ENCODE measurements at places on chromosomes 1 and 21.

GRCh38 chr1:92843046-92843423 lies 11.2 kb downstream of the RPL5 start:
- no peak for DNase-seq

- no peak for DNase-seq
Measured at GRCh38 chr1:112502826-112503225, 5.9 kb upstream of the WNT2B start.

GRCh38 chr1:79079770-79080169 lies 73.2 kb upstream of the ADGRL4 start:
- no peak for DNase-seq

DNA sequence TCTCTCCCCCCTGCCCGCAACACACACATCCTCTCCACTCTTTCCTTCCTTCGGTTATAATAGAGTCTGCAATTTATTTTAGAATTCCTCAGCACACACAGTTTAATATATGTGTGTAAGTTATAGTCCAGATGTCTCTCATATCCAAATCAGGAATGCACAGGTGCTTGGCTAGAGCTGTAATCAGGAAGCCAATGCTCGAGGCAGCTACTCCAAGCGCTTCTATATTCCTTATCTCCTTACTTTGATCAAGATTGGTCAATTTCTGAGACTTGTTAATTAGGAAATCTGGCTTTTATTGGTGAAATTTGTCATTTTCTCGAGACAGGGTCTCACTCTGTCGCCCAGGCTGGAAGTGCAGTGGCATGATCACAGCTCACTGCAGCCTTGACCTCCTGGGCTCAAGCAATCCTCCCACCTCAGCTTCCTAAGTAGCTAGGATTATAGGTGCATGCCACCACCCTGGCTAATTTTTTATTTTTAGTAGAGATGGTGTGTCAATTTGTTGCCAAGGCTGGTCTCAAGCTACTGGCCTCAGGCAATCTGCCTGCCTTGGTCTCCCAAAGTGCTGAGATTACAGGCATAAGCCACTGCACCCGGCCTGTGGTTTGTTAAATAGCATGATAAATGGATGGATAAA lies 27.7 kb downstream of the RPL5 start:
- DNase-seq, result no peak

DNA sequence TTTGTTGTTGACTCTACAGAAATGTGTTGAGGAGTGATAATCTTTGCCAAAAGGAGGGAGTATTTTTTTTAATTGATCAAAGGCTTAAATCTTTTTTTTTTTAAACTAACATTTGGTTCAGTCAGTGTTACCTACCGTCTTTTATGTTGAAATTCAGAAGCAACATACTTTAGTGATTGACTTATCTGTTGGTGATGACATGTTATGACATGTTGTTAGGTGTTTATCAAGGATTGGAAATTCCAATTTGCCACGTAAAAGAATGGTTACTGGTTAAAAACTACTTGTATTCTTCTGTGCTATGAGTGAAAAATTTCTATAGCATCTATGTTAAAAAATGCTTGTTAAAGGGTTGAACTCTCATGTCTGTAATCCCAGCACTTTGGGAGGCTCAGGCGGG lies 61.2 kb downstream of the DNM3 start:
- no peak for DNase-seq

DNA sequence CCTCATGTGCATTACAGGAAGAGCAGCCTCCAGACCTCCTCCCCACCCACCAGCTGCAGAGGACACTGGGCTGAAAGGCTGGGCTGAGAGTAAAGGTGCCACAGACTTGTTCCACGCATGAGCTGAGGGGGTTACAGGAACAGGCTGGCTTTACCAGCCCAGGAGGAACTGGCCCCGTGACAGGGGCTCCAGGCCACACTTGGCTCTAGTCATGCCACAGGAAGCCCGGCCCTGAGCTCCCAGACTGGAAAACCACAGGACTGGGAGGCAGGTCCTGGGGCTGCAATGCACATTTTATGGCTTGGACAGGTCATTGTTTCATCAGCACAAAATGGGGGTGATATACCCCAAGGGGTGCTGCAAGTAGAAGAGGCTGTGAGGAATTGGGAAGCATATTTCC lies 35.6 kb downstream of the GPA33 start:
- DNase-seq, result no peak

GRCh38 chr1:42177541-42177981 lies 13.0 kb upstream of the GUCA2A start:
- DNase-seq, result no peak

DNA sequence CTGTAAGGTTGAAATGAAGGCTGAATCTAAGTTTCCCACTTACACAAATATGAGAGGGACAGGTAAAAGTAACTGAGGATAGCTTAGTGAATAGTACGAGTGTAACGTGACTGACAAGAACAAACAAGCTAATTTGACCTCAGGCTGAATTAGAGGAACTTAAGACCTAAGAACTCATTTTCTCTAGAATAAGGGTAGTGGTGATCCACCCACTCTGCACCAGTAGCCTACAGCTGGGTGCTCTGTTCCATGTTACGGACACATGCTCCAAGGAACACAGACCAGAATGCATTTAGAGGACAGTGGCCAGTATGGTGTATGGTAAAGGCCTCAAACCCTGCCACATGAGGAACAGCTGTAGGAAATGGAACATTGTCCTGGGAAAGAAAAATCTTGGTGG lies 14.9 kb upstream of the TMEM9 start:
- no peak for DNase-seq

GRCh38 chr1:65084066-65084465 lies 63.9 kb upstream of the AK4 start:
- DNase-seq, result no peak

DNA sequence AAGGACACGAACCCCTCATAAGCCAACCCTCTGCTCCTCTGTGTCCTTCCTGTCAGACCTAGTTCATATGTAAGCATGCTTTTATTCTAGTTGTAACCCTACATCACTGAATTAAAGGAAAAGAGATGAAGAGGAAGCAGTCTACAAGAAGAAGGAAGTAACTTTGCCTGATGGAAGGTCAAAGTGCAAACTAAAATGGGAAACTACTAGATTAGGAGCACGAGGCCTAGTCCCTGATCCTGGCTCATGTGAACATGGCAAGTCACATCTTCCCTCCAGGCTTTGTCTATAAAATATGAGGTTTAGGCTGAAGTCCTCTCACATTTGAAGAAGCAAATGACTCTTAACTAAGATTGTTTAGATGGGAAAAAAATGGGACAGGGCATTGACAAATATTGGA lies 13.2 kb downstream of the ZMYND12 start:
- DNase-seq, result no peak

DNA sequence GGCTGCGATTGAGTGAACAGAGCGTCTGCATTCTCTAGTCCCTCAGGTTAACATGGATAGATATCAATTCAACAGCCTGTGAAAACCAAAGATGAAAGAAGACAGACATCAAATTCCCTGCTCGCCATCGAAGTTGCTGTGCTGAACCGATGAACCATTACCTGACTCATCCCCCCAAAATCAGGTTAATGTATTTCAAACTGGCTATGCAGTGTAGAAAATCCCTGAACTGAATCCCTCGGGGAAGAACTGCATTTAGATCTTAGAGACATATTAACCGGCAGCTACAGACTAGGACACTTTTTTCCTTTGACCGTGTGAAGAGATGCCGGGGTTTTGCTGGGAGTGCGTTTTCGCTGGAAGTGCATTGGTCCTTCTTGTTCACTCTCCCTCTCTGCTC lies 213.2 kb upstream of the KIAA0040 start:
- no peak for DNase-seq

GRCh38 chr1:180262628-180263488 lies 32.8 kb downstream of the LHX4 start:
- DNase-seq, result no peak

DNA sequence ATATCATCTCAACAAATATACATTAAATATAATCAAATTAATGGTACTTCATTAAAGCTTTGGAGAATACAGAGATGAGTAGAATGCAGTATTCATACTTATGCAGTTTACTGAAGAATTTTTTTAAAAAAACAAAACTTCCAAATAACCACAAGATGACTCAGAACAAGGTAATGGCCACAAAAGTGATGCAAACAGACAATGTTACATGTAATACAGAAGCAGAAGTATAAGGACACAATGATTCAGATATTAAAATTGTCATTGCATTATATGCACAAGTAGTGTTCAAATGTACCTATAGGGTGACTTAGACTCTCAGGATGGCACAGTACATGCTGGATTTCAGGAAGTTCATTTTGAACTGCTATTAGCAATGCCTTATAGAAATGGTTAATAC lies 227.2 kb upstream of the ST6GALNAC5 start:
- DNase-seq, result no peak

DNA sequence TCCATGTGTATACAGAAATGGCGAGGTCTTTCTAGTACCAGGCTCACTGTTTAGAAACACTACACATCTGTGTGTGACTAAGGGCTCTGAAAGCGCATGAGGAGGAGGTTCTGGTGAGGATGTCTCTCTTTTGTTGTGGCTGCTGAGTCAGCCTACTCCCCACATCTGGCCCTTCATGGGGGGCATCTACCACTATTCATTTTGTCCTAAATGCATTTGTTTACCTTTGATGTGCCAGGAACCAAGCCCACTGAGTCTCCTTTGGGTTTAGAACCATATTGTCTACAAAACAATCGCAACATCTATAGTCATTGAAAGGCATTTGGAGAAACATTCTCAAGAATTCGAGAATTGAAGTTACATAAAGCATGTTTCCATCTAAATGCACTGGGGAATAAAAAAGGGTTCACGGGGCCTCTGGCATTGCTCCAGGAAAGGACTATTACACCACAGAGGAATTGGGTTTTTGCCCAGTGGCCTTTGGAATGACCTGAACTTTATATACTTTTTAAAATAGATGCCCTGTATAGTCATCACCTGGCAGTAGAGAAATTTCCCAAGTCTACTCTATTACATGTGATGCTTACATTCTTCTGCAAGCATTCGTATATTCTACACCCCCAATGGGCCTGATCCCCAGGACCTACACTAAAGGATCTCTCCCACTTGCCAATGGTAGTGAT lies 35.1 kb upstream of the ADORA3 start:
- DNase-seq, result no peak

DNA sequence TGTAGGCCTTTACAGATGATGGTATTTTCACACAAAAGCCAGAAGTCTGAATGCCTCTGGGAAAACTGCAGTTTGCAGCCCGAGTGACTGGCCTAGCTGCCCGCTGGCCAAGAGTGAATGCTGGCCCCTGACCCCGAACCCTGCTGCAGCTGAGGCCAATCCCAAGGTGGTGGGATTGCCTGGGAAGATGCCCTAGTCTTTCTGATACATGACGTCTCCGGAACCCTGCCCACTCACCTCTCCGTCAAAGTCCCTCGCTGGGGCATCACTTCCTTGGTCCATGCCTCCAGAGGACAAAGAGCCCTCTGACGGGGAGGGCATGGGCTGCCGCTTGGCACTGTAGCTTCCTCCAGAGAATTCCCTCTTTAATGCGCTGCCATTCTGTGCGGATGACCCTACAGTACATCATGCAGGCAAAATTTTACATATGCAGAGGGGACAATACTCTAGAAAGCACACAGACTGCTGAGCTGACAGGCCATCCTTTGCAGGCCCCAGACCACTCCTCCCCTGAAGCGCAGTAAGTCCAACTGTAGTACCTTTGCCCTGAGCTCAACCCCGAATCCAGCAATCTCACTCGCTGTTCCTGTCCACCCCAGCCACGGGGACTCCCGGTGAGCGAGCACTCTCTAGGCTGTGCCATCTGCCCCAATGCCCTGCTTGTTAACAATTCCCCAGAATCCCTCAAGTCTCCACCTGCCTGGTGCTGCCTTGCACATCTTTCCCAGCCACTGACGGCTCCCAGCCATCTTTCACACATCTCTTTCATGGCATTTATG lies 54.7 kb downstream of the COQ8A start:
- no peak for DNase-seq

- DNase-seq, result no peak
Measured at GRCh38 chr1:234624724-234625117, 14.7 kb upstream of the IRF2BP2 start.

DNA sequence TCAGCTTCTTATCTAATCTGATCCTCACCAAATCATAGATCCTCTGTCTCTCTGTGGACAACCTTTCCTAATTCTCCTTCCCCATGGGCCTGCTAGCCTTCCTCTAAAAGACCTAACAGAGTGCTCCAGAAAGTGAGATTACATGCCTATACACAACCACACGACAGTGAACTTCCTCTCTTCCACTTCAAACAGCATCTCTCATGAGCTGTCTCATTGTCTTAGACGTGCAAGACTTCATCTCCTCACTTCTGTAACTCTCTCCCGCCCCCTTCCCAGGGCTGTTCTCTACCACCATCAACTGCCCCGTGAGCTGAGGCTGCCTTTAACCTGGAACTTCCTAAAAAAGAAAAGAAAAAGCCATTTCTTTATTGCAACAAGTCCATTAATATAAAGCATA lies 14.1 kb upstream of the A3GALT2 start:
- no peak for DNase-seq

All from CD4-positive, alpha-beta T cell treated with Interleukin-12 subunit alpha and Interleukin-12 subunit beta, for 1 hour (primary cell).